ENCODE measurements at places on chromosomes 3 and 15.

- DNase-seq = no peak
Observed at GRCh38 chr3:134768116-134768515, 26.9 kb upstream of the EPHB1 start.

GRCh38 chr3:107117922-107118536 lies 259.2 kb upstream of the CCDC54 start:
- DNase-seq = peak; percentile 10

GRCh38 chr3:36175113-36175812 lies 205.0 kb upstream of the STAC start:
- no peak for DNase-seq

- DNase-seq = no peak
Observed at GRCh38 chr15:85642693-85643066, 152.0 kb downstream of the KLHL25 start.

- DNase-seq = no peak
Observed at GRCh38 chr3:174270841-174271240, 588.3 kb upstream of the NAALADL2 start.

GRCh38 chr15:45166834-45167630 lies 20.7 kb downstream of the SHF start:
- DNase-seq = peak; percentile 58

DNA sequence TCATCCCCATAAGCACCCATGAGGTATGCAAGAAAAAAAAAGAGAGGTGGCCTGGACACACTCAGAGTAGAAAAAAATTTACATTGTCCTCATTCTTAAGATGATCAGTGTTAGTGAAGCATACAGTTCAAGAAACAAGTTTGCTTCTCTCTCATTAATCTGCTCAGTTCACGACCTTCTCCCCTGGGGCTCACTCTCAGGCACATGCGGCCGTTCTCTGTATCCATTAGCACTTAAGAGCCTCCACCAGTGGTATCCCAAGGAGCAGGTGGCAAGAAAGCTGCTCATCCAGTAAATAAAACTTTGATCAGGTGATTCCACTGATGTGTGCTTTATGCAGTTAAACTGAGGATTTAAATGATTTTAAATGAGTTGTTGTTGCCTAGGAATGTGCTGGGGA lies 57.4 kb downstream of the ARHGAP31 start:
- DNase-seq = no peak
